ENCODE measurements at places on chromosomes 3 and 15.

- no peak for DNase-seq
These were observed 84.4 kb downstream of the RFTN1 start for GRCh38 chr3:16429086-16429485.

GRCh38 chr3:86929046-86929445, 61.9 kb downstream of the VGLL3 start:
- DNase-seq: no peak

GRCh38 chr3:143824735-143825385, 23.4 kb downstream of the SLC9A9 start:
- no peak for DNase-seq

DNA sequence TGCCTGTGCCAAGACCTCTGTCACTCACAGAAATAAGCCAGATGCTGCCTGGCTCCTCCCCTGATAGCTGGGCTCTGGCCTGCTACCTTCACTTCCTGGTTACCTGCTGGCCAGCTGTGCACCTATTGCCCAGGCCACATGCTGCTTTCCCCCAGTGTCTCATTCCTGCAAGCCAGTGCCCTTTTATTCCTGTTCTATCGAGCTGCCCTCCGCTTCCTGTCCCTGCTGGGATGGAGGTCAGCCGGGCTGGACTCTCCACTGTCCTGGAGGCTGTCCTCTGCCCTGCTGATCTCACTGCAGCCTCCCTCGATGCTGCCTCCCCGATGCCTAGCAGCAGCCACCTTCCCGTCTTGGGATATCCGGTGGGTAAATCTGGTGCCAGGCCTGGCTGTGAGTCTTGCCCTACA, 37.0 kb upstream of the SNRPA1 start:
- no peak for DNase-seq

Data from germinal center (tissue), 1 donor.